ENCODE measurements at places on chromosomes 7 and 10. TPM values are rescaled to one million over a fixed set of nuclear protein-coding genes. Genes with fewer than 3 reads are reported as not detected.

AKR1C4 gene
- total RNA-seq, result not detected

STOX1 gene
- total RNA-seq, result 3.9 TPM

HELLS gene
- total RNA-seq, result 64.4 TPM

OR2A7 gene
- 6.0 TPM for total RNA-seq

IFIT2 gene
- 3.6 TPM for total RNA-seq

LEP gene
- not detected for total RNA-seq

PHYHIPL gene
- not detected for total RNA-seq

ADIRF gene
- total RNA-seq, result 72.8 TPM

PNLIPRP3 gene
- total RNA-seq, result not detected

DNA sequence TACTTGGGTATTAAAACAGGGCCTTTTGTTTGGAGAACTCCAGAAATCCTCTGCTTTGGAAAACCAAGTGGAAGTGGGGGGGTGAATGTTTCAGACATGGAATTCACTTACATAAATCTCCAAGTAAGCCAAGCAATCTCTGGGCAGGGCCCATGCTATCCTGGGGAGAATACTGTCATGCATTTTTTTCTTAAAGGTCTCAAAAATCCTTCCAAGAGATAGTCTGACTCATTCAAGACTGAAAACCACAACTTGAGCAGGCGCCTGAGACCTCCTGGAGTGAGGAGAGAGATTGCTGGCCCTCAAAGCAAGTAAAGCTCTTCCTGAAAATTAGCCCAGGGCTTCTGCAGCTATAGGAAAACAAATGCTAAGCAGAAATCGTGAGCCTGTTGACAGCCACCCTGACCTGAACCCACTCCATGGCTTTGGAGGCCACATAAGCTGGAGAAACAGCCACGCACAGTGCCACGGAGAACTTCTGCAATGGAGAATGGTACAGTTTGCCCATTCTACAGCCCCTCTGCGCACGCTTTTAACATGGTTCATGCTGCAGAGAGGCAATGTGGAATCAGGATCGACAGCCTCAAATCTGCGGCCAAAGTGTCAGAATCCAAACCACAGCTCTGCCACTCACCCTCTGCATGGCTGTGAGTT lies 203.1 kb upstream of the AUTS2 start:
- peak; percentile 59 for DNase-seq

DNA sequence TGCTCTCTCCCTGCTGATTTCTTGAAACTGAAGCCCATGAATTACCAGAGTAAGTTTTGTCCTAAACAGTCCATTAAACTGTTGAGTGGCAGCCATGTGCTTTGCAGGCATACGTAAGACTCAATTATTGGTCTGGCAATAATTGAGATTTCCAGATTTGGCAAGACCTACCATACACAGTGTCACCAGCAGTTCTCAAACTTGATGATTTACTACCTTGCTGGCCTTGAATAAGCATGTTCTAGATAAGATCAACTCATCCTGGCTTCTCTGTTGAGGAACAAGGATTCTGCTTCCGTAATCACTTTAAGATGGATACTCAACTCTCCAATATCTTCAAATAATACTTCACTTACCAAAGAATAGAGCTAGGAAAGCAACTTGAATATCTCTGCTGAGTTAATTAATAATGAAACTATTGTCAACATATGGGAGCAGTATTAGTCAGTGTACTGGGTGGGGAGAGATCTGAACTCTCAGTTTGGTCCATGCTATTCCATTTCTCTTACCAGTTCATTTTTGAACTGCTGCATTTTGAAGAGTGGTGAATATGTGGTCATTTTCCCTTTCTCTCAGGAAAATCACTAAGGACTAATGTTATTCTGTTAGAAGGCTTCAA lies 181.4 kb downstream of the IPMK start:
- no peak for DNase-seq

GRCh38 chr7:72272479-72272878 lies 139.7 kb downstream of the CALN1 start:
- no peak for DNase-seq

- peak; percentile 94 for DNase-seq
Measured at GRCh38 chr7:75878769-75879611, at the start of gene RHBDD2. RHBDD2 (plus strand) TSS chr7:75879034; CDS start chr7:75879083, 49 bp downstream.

DNA sequence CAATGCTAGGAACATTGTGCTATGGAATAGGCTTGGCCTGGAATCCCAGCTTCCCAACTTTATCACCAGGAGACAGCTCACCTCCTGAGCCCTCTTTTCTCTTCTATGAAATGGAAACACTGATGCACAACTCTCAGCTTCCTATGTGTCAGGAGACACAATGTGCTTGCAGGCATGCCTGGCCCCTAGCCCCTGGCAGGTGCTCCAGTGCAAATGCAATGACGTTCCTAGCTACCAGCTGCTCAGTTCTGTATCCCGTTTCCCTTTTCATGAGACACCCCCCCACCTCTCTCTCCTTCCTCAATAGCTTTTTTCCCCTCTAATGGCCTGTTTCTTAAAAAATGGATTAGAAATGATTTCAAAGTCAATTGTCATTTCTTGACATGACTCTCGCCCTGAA lies 30.7 kb downstream of the HABP2 start:
- no peak for DNase-seq

DNA sequence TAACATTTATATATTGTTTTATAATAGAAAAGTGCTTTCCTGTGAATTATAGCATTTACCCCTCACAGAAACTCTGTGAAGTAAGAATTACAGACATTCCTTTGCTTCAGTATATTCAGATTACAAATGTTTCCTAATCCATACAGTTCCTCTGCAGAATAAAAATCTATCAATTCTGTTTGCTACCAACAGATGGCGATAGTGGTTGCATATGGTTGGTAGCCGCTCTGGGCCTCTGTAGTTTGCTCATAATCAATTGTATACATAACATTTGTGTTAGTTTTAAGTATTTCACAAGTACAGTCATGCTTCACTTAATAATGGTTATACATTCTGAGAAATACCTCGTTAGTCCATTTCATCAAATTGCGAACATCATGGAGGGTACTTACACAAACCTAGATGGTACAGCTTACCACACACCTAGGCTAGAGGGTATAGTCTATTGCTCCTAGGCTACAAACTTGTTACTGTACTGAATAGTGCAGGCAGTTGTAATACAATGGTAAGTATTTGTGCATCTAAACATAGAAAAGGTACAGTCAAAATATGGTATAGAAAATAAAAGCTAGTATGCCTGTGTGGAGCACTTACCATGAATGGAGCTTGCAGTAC lies 94.4 kb upstream of the STEAP4 start:
- DNase-seq, result no peak

DNA sequence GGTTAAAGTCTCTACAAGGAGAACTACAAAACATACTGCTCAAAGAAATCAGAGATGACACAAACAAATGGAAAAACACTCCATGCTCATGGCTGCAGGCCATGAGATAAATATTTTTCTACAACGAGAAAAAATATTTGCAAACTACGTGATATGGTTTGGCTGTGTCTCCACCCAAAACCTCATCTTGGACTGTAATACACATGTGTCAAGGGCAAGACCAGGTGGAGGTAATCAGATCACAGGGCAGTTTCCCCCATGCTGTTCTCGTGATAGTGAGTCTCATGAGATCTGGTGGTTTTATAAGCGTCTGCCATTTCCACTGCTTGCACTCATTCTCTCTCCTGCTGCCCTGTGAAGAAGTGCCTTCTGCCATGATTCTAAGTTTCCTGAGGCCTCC lies 57.8 kb downstream of the COA1 start:
- no peak for DNase-seq

GRCh38 chr10:91901784-91902677 lies 7.3 kb downstream of the FGFBP3 start:
- peak; percentile 12 for DNase-seq

GRCh38 chr7:103113164-103113563 lies 35.7 kb downstream of the NAPEPLD start:
- peak; percentile 73 for DNase-seq

- DNase-seq, result no peak
Measured at GRCh38 chr7:129264534-129264933, 39.7 kb downstream of the AHCYL2 start.

DNA sequence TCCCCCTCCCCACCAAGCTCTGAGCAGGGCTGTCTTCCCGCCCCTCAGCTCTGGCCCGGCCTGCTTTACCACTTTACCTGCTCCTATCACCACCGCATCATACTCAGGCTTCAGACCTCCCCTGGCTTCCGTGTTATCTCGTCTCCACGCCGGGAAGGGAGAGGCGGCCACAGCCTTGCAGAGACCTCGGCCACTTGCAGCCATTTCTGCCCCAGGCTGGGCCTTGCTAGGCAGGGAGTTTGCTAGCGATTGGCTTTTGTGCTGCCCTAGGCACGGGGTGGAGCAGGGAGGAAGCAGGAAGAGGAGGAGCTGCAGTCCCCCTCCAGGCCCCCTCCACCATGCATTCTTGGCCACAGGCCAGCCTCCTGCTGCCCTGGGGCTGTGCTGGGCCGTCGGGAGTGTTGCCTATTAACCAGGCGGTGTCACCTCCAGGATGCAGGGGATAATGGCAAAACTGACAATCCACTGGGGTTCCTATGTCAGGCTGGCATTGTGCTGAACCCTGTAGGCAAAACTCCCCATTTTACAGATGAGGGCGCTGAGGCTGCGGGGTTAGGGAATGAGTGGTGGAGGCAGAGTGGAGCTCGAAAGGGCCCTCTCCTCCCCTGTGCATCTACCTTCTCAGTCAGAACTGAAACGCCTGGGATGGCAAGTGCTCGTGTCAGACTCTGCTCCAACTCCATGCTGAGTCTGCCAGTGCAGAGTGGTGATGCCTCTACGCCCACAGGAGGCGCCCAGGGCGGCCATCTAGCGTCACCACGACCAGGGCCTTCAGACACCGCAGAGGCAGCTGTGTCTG lies at the start of gene PYROXD2:
PYROXD2 (minus strand) TSS at position 251 of the 799 bp plus-strand sequence; CDS start at position 204, 47 bp downstream.
- DNase-seq, result peak; percentile 81

DNA sequence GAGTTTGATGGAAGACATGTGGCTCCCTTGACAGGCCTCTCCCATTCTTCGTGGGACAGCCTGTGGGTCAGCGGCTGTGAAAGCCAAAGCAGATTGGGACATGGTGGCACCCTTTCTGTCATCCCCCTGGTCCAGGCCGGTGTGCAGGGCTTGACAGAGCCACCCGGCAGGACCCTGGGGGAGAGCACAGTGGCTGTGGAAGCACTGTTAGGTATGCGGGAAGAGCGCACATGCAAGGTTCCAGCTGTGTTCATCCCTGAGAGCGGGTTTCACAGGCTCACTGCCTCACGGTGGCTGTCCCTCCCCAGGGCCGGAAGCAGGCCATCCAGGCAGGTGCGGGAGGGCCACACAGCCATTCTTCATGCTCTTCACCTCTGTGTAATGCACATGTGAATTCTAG lies 29.8 kb downstream of the SHH start:
- no peak for DNase-seq

- DNase-seq, result no peak
Measured at GRCh38 chr10:61139592-61139953, 195.6 kb upstream of the RHOBTB1 start.

DNA sequence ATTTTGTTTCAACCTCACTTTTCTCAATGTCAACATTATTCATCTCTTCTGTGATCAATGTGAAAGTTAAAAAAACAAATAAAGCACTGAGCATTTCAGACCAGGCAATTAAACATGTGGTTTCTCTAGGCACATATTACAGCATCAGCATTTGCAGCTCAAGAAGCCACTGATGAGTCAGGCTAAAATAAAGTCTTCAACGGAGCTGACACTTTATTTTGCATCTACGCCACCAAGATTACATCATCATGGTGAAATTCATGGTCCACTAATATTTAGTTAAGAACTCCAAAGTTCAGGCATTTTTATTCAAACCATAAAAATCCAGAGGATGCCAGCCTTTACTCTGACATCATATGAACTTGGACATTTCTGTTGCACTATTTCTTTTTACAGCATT lies 33.0 kb downstream of the MAGI2 start:
- DNase-seq, result no peak

- no peak for DNase-seq
Measured at GRCh38 chr7:26620352-26620751, 244.0 kb downstream of the SKAP2 start.

DNA sequence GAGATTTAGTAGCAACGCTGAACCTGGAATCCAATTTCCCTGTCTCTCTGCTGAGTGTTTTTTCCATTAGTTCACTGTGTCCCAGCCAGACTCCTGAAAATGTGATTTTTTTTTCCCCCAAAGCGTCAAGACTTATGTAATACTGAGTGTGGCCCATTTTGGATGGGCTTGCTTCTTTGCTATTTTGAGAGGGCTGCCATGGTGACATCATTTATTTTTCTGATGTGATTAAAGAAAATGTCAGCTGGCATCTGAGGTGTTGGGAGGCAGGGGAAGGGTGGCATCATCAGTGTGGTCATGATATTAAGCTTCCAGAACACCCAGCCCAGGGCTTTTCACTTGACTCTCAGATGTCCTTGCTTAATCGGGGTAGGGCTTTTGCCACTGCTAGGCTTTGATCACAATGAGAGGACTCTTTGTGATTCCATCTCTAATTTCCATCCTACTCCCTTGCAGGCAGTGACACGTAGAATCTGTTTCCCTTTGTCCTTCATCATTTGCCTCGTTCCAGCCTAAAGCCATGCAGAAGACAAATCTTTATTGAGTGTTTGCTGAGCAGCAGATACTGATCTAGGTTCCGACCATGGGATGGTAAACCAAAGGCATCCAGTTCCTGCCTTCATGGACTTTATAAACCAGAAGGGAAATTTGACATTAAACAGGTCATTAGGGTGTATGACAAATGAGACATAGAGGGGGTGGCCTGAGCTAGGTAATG lies 7.4 kb downstream of the ZNF365 start:
- DNase-seq, result no peak

DNA sequence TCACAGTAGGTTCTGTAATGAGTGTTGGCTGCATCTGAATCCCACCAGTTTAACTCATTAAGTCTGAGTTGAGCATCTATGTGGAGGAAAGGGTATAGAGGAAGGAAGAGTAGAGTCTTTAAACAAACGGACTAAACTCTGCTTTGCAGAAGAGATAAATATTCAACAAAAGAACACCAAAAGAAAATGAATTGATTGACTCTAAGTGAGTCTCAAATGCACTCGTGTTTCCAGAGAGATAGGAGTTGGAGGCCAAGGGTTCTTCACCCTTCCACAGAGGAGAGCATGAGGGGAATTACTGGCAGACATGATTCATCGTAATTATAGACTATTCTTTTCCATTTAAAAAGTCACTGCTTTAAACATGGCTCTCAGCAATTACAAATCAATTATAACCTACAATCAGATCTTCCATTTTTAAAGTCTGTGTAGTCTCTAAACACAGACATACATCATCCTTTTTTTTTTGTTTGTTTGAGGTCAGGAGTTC lies 56.3 kb downstream of the PLPP4 start:
- no peak for DNase-seq

GRCh38 chr10:36507715-36508114 lies 617.7 kb upstream of the ANKRD30A start:
- DNase-seq, result no peak

All from PC-9 (cell line).